ENCODE measurements at places on chromosomes 1 and 21.

DNA sequence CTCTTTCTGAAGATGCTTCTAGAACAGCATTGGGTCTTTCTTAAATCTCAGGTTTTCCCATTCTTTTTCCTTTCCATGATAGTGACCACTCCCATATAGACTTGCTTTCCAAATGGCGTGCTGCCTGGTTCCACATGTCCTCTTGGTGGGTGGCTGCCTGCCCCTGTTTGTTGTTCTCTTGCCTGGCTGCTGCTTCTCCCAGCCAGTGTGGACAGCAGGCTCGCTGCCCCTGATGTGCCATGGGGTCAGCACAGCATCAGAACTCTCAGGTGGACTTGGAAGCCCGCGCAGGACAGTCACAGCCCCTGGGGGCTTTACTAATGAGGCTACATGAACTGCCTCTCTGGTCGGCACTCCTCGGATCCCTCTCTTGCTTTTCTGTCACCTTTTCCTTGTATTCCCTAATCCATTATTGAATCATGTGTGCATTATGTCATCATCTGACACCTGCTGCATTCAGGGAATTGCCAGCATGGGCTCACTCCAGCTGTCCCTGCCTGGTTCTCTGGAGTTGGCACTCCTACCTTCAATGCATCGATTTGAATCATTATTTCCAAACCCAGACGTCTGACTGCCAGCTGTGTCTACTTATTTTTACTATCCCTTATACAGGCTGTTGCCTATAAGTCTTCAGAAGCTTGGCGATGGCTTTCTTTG is 100.5 kb upstream of the COA6 start:
- DNase-seq = no peak

- no peak for DNase-seq
Observed at GRCh38 chr1:154609398-154610380, 1.7 kb upstream of the ADAR start.

GRCh38 chr1:97674517-97674916 is 246.3 kb downstream of the DPYD start:
- DNase-seq = no peak

- no peak for DNase-seq
Observed at GRCh38 chr1:15740924-15741850, 1.1 kb upstream of the TMEM82 start.

DNA sequence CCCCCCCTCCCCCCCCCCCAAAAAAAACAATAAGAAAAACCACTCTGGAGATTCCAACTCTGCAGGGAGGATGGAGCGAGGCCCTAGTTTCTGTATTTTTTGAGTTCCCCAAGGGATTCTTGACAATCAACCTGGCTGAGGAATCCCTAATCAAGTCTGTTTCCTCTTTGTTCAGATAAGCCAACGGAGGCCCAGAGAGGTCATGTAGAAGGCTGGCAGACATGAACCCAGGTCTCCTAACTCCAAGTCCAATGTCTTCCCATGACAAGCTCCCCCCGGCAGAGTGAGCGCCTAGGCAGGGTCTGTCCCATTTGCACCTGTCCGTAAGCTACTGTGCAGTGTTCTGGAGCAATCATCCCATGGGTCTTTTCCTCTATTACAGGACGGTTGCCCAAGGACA is 39.5 kb downstream of the LRRC71 start:
- DNase-seq = no peak

GRCh38 chr1:169945181-169945580 is 51.5 kb upstream of the SCYL3 start:
- no peak for DNase-seq

DNA sequence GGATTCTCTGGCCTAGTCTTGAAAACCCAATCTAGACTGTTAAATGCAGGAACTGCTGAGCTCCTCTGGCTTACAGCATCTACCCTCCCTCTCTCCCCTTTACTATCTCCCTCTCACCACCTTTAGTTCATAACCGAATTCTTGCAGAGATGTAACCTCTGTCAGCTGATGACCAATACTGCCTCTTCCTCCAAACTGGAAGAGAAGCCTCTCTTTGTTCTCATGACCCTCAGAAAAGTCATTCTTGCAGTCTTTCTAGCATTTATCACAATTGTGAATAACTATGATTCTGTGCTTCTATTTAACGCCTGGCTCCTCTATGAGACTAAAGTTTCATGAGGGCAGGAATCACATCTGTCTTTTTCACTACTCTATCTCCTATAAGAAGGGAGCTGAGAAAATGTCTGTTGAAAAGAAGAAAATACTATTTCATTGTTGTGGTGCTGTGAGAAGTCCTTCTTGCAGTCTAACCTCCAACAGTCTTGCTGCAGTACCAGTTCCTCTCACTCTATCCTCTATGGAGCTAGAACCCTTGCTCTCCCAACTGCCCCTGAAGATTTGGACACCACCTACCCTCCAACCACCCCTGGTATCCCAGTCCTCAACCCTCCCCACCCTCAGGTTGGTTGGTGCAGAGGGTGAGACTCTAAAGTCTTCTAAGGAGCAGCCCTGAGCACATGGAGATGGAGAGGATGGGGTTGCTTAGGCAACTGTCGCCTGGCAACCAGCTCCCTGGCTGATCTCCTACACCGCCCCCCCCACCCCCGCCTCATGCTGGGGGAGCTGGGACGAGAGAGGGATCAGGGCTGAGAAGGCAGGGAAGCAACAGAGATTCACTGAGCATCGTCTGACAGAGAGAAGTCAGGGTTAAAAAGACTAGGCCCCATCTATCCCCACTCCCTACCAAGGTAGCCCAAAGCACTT is 13.9 kb downstream of the MEF2D start:
- no peak for DNase-seq

GRCh38 chr1:20428841-20429240 is 57.2 kb downstream of the CAMK2N1 start:
- DNase-seq = no peak

- no peak for DNase-seq
Observed at GRCh38 chr1:41936107-41936506, 17.4 kb upstream of the HIVEP3 start.

- no peak for DNase-seq
Observed at GRCh38 chr1:14339288-14339687, 259.2 kb upstream of the KAZN start.

DNA sequence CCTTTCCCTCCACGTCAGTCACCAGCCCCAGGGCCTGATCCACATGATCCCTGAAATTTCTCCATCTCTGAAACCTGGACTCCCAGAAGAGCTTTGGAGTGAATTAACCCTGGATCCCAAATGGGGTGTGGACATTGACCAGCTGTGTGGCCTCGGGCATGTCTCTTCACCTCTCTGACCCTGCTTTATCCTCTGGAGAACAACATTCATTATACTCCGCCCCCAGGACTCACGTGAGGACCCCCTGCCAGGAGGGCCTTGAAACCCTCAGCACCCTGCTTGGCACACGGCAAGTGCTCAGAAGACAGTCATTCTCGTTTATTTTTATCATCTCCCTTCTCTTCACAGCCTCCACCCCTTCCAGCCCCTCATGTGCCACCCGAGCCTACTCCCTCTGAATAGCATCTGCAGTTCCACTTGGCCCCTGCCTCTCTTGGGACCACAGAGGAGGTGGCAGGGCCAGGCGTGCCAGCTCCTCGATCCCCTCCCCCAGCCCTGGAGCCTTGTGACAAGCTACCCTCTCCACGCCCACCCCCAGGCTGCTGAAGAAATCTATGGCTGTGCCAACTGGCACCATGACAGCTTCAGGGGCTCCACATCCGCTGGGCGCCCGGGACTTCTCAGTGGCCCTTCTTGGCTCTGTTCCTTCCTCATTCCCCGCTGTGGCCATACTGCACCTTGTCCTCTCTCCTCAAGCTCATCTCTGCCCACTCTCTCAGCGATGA is 18.0 kb downstream of the ADGRB2 start:
- no peak for DNase-seq

DNA sequence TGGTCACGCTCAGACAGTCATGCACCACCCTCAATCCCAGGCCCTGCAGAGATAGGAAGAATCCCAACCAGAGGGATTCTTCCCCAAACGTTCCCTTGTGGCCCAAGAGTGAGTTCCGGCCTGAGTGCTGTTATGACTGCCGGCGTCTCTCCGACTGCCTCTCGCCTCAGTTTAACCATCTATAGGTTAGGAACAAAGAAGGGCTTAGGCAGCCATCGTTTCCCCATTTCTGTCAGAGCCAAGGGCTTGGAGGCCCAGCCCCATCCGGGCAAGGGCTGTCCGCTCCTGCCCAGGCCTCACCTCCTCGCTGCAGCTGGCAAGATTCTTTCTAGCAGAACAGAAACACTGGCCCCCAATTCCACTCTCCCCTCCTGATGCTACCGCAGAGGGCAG is 58.7 kb downstream of the STUM start:
- no peak for DNase-seq

GRCh38 chr1:220294846-220295301 is 22.6 kb upstream of the RAB3GAP2 start:
- DNase-seq = no peak

GRCh38 chr1:93124556-93125355 is 45.7 kb downstream of the MTF2 start:
- DNase-seq = no peak

GRCh38 chr1:241485145-241485544 is 34.4 kb downstream of the FH start:
- no peak for DNase-seq

DNA sequence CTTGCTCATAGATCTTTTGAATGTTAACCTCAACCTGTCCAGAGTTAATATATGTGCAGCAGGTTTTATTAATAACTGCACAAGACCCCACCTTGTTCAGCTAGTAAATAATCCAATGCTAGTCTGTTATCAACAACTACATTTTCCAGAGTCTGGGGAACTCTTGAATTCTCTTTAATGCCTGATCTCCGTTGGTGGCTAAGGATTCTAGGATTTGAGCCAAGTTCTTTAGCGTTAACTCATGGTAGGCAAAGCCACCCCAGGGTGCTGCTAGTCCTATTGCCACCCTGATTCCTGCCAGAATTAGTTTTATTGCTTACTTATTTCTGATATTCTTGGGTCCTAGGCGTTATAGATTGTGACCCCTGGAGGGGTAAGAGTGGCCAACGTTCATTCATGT is 12.8 kb downstream of the BACE2 start:
- no peak for DNase-seq

GRCh38 chr1:89277725-89278124 is 5.1 kb upstream of the GBP5 start:
- no peak for DNase-seq

GRCh38 chr1:54158071-54158470 is 5.3 kb upstream of the CDCP2 start:
- DNase-seq = no peak

GRCh38 chr1:211713231-211713630 is 37.8 kb upstream of the NEK2 start:
- no peak for DNase-seq

- DNase-seq = no peak
Observed at GRCh38 chr1:21669258-21670058, at the start of gene RAP1GAP. TSS of gene RAP1GAP (minus strand) at chr1:21669357. CDS start at chr1:21620032, 49,325 bp downstream.

GRCh38 chr21:16211339-16212303 is 481.8 kb downstream of the USP25 start:
- DNase-seq = no peak

GRCh38 chr1:51907079-51907702 is 28.7 kb upstream of the NRDC start:
- no peak for DNase-seq

GRCh38 chr1:18903291-18903756 is 969 bp upstream of the ALDH4A1 start:
- DNase-seq = no peak

- no peak for DNase-seq
Observed at GRCh38 chr1:19375631-19376400, 63.7 kb downstream of the SLC66A1 start.

DNA sequence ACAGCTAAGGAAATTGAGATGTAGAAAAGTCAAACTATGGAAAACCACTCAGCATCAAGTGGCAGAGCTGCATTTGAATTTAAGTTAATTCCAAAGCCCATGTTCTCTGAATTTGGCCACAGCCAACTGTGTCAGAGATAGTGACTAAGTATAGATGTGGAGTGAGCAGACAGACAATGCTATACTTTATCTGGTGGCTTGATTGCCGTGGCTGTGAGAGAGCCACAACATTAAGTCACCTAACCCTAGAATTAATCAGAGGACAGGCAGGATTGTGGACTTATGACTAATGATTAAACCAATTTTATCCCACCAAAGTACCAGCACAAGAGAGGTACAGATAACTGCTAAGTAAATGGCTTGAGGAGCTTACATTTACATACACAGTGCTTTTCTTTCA is 209.8 kb downstream of the TPR start:
- no peak for DNase-seq

GRCh38 chr21:34083357-34083756 is 10.0 kb downstream of the MRPS6 start:
- DNase-seq = no peak

DNA sequence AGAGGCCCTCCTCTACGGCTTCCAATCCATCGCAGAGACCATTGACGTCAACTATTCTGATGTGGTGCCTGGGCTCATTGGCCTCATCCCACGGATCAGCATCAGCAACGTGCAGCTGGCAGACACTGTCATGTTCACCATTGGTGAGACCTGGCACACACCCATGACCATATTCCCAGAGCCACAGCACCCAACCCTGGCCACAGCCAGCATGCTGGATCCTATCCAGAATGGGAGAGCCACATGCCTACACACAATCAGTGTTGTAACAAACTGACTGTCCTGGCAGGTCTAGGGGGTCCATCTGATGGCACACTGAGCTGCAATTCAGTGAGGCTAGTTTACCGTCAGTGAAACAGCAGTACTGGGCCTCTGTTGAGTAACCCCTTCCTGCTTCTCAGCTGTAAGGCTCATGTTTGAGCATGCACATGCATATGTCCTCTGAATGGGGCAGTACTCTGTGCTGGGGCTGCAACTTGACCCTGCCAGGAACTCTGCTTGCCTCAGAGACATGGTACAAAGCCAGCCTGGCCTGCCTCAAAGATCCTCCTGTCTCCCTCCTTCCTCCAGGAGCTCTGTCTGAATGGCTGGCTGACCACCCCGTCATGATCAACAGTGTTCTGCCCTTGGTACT is 10.8 kb downstream of the IPO13 start:
- no peak for DNase-seq

GRCh38 chr1:113452921-113453770 is 62.8 kb downstream of the MAGI3 start:
- DNase-seq = peak; percentile 20

DNA sequence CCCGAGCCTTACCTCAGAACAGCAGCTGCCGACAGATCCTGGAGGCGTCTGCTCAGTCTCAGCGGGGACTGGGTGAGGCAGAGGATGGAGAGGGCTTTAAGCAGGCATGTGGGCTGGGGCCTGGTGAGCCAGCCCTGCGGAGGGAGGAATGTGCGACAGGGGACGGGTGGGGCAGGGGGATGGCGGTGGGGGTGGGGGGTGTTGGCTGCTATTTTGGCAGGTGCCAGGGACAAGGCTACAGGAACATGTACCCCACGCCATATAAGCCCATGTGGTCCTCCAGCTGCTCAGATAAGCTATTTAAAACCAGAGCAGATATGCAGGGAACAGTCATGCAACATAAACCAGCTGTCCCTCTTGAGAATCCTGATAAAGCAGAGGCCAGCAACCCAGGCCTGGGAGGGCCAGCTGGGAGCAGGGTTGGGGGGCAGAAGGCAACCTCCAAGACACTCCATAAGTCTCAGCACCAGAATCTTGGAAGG is at the start of gene TNNT2:
Gene TNNT2 (minus strand): TSS at position 70 of the 482 bp plus-strand sequence. CDS start 4,426 bp downstream, outside the sequence.
- DNase-seq = peak; percentile 84

- DNase-seq = no peak
Observed at GRCh38 chr1:25031966-25032667, 102.0 kb upstream of the RUNX3 start.

GRCh38 chr1:153560771-153561465 is 4.7 kb downstream of the S100A2 start:
- no peak for DNase-seq

- no peak for DNase-seq
Observed at GRCh38 chr1:67173988-67174387, 7.7 kb downstream of the IL23R start.
